Skeletal muscle cell (primary cell): ENCODE measurements at places on chromosomes 7 and 10.
A peak's percentile ranks its signal among the peaks of the same experiment; 100 is the strongest.

- no peak for DNase-seq
Measured at GRCh38 chr7:21357151-21358097, 70.5 kb upstream of the SP4 start.

GRCh38 chr7:155418941-155419755 lies 38.8 kb upstream of the EN2 start:
- DNase-seq, result no peak

GRCh38 chr10:112966194-112966855 lies 16.3 kb downstream of the TCF7L2 start:
- no peak for DNase-seq

- no peak for DNase-seq
Measured at GRCh38 chr7:47779341-47779771, 168.9 kb downstream of the PKD1L1 start.

- no peak for DNase-seq
Measured at GRCh38 chr10:128316121-128316726, 190.0 kb upstream of the MKI67 start.

DNA sequence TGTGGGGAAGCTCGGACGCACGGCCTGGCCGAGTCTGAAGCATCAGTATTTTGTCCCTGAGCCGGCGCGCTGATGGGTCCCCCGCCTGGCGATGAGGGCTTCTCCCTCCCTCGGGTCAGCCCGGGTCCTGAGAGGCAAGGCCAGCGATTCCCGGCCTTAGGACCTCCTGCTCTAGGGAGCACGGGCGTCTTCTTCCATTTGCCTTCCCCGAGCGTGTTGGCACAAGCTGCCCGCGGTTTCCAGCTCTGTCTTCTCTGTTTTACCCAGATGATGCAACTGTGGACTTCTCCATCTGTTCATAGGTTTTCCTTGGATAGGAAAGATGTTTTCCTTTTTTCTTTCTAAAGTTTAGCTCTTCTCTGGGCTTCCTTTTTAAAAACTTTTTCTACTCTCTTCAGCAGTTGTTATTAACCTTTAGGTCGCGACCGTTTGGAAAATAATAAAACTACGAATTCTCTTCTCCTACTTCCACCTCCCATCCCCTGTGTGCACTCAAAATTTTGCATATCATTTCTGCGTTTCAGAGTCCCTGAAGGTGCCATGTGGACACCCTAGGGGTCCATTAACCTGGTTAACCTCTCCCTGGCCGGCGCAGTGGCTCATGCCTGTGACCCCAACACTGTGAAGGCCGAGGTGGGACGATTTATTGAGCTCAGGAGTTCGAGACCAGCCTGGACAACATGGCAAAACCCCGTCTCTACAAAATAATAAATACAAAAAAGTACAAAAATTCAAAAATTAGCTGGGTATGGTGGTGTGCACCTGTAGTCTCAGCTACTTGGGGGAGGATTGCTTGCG lies 1.4 kb upstream of the SLC25A28 start:
- peak; percentile 53 for DNase-seq
